Dermis microvascular lymphatic vessel endothelial cell (primary cell): ENCODE measurements at places on chromosomes 3 and 15.

DNA sequence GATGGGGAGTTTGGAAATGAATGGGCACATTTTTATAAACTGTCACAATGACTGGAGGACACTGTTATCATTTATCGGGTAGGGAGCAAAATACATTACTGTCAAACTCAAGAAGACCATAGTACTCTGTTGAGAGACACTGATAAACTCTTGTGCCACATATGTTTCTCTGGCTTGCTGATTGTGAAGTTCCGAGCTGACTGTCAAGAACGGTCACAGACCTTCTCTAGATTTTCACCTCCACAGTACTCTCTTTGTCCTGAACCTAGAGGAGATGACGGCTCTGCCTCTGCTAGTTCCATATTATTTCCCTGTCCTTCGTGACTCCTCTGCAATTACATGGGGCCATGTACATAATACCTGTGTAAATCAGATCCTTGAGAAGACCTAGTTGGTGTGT, 451.9 kb downstream of the LPP start:
- no peak for DNase-seq

DNA sequence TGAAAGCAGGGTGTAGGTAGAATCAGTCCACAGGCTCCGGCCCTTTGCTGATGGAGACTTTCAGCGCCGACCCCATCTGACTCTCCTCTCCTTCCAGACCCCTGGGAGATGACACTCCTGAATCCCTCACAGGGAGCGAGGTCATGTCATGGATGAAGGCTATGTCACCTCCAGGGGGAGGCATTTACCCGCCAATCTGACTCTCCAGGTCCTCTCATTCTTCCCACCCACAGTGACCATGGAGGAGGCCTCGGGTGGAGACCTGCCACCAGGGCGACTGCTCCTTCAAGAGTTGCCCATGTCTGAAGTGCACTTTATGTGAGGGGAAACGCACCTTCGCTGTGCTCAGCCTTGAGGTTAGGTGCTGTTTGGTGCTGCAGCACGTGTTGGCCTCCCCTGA, 112.7 kb downstream of the KLF13 start:
- DNase-seq, result peak; percentile 65

GRCh38 chr15:93070551-93071296, 18.3 kb downstream of the RGMA start:
- no peak for DNase-seq

GRCh38 chr3:7695049-7695448, 806.6 kb upstream of the LMCD1 start:
- DNase-seq, result no peak

- no peak for DNase-seq
Observed at GRCh38 chr3:113421082-113421481, 20.2 kb downstream of the CFAP44 start.

DNA sequence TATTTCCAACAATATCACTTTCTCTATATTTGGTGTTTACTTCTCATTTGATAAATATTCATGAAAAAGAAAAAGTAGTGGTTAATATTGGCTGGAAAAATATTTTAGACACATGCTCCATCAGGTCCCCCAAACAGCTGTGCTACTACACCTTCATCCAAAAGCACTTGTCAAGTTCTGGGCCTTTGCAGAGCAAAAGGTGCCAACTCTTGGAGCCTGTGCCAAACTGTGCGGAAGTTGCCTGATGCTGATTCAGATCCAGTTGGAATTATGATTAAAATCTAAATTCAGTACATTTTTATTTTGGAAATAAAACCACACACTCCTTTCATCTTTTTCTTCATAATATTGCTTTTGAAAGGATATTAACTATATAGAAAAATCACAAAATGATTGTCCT, 1497.4 kb upstream of the CADM2 start:
- DNase-seq, result no peak

DNA sequence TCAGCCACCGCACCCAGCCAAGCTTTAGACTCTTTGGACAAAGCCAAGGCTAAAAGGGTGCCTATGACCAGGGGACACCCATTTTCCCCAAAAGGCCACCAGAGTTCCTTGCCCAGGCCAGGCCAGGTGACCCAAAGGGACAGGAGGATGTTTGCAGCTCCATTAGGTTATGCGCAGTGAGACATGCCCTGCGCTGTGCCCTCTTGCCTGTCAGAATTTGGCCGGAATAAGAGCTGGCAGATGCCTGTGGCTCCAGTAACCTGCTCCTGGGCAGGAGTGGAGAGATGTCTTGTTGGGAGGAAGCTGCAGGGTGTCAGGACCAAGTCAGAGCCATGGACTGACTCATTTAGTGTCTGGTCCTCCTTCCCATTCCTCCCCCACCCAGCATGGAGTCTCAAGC, 20.5 kb downstream of the DNASE1L3 start:
- DNase-seq, result no peak

GRCh38 chr3:84439476-84439875, 519.3 kb upstream of the CADM2 start:
- no peak for DNase-seq

DNA sequence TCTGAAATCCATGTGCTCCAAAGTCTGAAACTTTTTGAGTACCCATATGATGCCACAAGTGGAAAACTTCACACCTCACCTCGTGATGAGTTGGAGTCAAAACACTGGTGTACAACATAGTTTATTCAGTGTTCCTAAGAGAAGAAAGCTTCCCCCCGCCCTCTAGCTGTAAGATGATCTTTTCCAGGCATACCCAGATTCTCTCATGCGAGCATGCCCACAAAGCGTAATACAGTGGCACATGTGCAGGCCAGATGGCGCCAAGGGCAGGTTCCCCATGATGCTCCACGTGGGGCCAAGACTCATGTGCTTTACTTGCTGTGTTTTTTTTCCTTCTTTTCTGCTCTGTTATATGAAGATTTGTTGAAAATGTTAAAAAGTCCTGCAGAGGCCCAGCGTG, 104.9 kb upstream of the LRRFIP2 start:
- DNase-seq, result no peak

GRCh38 chr15:52093539-52094510, 18.8 kb downstream of the BCL2L10 start:
- peak; percentile 97 for DNase-seq

- DNase-seq, result no peak
Observed at GRCh38 chr3:37256447-37256846, 82.1 kb upstream of the LRRFIP2 start.

GRCh38 chr3:131397889-131398288, 16.3 kb downstream of the NUDT16 start:
- no peak for DNase-seq

GRCh38 chr3:50357481-50357880, 1.8 kb downstream of the TMEM115 start:
- no peak for DNase-seq

DNA sequence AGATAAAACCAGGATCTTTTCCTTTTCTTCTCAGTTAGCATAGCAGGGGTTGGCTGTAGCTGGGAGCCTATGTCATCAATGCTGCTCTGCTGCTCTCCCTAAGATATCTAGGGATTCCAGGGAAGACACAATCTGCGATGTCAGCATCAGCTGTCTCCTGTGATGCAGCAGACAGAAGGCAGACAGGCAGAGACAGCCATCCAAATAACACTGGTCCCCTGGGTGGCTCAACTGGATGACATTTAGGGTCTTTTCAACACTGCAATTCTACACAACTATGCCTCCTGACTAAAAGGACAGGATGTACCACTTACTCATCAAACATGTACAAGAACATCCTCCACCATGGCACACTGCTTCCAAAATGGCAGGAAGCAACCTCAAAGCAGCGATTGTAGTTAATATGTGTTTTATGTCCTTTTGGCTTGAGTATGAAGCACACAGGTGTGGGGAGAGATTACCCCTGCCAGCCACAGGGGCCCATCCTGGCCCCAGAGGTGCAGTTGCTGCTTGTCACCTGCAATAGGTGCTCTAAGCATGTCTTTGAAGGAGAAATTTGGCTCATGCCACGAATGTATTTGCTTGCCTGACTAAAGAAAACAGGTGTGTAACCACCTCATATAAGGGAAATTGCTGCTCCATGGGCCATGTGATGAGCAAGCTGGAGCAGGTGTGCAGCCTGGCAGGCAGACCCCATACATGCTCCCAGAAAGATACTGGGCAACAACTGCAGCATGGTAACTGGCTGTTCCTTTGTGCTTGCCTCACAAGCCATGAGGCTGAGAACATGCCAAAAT, 357.8 kb downstream of the VPS13C start:
- DNase-seq, result no peak

- no peak for DNase-seq
Observed at GRCh38 chr3:171672124-171672523, 138.2 kb downstream of the PLD1 start.

- no peak for DNase-seq
Observed at GRCh38 chr3:112973325-112974177, 1.4 kb downstream of the CD200R1 start.
